ENCODE measurements at places on chromosomes 2 and 18. TPM values are rescaled to one million over a fixed set of nuclear protein-coding genes. Genes with fewer than 3 reads are reported as not detected.

DNA sequence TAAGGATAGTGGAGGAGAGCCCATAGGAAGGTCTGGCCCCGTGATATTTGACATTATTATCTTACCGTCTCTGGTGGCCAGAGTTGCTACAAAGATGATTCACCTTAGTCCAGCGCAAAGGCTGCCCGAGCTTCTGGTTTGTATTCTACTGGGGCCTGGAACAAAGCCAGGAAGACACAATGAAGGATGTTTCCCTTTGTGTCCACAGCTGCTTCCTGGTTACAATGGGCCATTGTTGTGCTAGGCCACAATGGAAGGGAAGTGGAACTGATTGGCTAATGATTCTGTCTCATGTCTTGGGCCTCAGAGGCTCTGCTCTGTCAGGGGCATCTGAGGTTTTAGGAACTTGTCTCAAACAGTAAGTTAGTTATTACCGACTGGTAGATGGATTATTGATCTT is 132.2 kb downstream of the TDRD15 start:
- no peak for DNase-seq

- DNase-seq = no peak
These were observed 90.1 kb upstream of the NOL4 start for GRCh38 chr18:34314847-34315246.

DNA sequence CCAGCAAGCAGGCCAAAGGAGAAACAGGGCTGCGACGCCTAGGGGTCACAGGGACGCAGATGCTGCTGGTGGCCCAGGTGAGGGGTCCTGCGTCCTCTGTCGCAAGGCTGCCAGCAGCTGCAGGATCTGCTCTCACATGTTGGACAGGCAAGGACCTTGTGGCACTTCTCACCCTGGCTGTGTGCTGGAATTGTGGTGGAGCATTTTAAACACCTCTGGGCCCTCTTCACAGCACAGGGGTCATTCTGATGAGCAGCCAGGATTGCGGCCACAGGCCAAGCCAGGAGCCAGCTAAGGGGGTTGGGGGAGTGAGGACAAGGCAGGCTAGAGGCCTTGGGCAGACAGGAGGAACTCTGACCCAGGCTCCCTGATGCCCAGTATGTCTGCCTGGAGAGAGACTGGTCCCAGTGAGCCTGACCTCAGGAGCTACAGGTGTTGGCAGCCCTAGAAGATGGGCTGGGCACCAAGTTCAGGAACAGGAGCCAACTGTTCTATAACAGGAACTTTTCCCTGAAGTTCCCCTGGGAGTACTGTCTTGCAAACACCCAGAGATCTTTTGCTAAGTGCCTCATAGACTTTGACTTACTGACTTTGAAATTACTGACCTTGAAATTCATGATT is 40.2 kb downstream of the EFR3B start:
- DNase-seq = no peak

- DNase-seq = no peak
These were observed 34.7 kb upstream of the LPIN1 start for GRCh38 chr2:11711751-11712150.

DNA sequence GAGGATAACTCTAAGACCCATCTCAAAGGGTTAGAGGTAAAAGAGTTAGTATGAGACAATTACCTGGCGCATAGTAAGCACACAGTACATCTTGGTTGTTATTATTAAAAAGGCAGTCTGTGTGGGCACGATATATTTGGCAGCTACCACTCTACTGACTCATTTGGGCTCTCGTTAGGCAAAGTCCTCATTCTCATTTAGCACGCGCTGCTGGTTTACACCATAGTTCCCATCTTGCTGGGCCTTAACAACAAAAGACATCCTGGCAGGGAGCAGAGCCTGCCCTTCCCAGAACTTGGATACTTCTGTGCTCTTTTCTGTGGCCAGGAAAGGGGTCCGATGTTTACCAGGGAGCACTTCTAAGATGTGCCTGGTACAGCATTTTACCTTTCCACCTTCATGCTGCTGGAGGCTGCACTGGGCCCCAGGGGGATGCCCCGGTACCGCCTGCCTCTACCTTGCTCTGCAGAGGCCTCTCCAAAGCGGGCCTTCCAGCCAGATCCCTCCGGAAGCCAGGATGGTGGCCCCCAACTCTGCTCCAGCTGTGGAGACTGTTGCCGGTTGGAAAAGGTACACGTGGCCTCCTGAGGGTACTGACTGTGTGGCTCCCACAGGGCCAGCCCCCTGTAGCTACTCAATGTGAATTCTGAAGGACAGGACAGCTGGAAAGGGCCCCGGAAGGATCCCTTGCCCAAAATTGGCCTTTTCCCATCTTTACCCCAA is 15.0 kb downstream of the GLI2 start:
- DNase-seq = no peak

FOXD4L1 gene
- not detected for total RNA-seq

CCDC68 gene
- not detected for total RNA-seq

DNA sequence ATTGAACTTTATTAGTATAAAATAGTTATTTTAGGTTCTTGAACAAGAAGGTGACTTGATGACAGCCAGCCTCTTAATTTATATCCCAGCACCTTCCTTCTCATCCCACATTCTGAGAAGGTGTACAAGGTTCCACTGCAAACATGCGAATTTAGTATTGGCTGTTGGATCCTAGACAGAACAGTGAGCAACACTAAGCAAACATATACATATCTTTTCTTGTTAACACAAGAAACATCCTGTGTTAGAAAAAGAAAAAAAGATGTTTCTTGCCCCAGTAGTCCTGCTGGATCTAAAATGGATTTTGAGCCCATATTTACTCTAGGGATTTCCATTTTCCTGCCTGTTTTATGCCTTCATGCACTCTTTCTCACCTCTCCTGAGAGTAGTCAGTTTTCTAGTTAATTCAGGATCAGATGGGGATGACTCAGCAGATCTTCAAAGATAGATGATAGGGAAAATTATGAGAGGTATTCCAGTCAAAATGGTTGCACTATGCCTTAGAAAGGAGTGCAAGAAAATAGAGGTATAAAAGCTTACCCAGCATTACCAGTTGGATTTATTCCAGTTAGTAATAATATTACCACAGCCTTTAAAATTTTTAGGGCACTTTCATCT is 336.5 kb downstream of the MEIS1 start:
- DNase-seq = no peak

DNA sequence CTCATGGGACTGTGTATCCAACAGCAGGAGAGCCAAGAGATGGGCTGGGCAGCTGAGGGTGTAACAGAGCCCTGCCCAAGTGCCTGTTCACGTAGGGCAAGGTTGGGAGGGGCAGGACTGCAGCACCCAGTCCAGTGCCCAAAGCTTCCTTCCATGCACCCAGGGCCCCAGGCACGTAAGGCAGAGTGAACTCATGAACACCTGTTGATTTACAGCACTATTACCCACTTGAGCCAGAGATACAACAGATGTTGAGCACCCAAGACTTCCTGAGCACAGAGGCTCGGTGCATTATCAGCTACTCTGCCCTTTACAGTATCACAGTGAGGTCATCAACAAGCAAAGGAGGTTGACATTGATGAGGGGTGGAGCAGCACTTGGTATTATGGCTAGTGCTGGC is 50.2 kb upstream of the FHL2 start:
- DNase-seq = no peak

GRCh38 chr2:39325966-39326365 is 82.2 kb upstream of the CDKL4 start:
- DNase-seq = no peak

GRCh38 chr2:58578276-58578675 is 337.2 kb upstream of the FANCL start:
- no peak for DNase-seq

GRCh38 chr2:11842336-11842735 is 95.9 kb downstream of the LPIN1 start:
- no peak for DNase-seq

DNA sequence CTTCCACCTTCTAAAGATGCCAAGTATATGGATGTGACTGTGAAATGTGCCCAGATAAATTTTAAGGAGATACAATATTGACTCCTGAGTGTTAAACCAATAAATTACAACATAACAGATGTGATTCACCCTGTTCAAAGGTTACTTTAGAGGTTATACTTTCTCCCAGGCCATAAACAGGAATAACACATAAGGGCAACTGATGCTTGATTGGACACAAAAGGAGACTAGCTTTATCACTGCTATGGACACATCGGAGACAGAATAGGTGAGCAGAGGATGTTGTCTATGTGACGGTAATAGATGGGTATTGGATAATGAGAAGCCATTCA is 31.9 kb upstream of the SLC25A52 start:
- DNase-seq = no peak

DSG4 gene
- total RNA-seq = not detected

NPHP1 gene
- 1.3 TPM for total RNA-seq

HIBCH gene
- 17.6 TPM for total RNA-seq

All from activated CD8-positive, alpha-beta T cell treated with anti-CD3 and anti-CD28 coated beads for 36 hours (primary cell).